ENCODE measurements at places on chromosomes 3 and 15.

- no peak for DNase-seq
Observed at GRCh38 chr3:39295184-39295775, 15.4 kb upstream of the CX3CR1 start.

DNA sequence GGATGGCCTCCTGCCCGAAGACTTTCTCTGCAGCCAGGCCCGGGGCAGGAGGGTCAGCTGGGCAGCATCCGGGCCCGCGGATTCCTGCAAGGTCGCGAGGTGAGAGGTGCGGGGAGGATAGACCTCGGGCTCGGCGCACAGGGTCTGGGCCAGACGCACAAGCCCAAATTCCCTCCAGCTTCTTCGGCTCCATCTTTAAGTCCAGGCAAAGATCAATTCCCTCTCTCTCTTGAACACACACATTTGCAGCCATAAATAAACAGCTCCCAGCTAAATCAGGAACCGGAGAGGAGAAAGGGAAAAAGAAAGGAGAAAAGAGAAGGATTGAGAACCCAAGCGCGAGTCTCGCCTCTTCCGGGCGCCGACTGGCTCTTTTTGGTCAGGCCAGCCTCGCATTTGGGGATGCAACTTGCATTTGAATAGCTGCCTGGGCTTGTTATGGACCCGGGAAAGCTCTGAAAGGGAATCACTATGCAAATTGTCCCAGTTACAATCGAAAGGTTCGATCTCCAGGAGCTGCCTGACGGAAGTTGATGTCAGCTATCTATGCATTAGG is 14.5 kb upstream of the ONECUT1 start:
- peak; percentile 15 for DNase-seq

DNA sequence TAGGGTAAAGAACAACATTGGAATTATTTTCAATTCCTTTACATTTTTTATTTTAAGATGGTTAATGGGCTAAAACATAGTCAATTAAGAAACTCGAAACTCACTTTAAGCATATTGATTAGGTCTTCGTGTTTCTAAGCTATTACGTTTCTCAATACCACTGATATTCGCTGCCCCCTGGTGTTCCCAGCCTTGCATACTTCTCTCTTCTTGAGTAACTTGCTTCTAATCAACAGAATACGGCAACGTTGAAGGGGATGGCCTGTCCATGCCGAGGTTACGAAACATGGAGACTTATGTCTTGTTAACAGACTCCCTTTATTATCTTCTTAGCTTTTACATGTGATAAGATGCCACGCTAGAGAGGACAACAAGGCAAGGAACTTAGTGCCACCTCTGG is 43.6 kb downstream of the ROBO1 start:
- DNase-seq: no peak

DNA sequence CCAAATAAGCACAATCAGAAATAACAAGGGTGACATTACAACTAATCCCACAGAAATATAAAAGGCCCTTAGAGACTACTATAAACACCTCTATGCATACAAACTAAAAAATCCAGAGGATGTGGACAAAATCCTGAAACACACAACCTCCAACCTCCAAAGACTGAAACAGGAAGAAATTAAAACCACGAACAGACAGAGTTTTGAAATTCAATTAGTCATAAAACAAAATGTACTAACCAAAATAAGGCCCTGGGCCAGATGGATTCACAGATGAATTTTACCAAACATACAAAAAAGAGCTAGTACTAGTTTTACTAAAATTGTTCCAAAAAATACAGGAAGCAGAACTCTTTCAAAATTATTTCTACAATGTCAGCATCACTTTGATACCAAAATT is 1043.6 kb downstream of the DIPK2A start:
- no peak for DNase-seq

DNA sequence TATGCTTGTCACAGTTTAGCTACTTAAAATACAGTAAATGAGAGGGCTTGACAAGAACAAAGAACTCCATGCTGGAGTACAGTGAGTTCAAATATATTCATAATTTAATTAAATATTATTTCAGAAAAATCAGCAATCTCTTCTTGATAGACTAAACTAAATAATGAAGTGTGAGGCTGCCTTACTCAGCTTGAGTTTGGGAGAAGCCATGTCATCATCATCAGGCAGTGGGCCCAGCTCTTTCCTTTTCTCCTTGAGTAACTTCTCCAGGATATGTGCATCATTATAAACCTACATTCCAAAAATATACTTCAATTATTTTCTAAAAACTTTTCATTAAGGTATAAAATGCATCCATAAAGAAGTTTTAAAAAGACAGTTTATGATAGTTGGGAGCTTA is 70.5 kb downstream of the PBRM1 start:
- DNase-seq: no peak

DNA sequence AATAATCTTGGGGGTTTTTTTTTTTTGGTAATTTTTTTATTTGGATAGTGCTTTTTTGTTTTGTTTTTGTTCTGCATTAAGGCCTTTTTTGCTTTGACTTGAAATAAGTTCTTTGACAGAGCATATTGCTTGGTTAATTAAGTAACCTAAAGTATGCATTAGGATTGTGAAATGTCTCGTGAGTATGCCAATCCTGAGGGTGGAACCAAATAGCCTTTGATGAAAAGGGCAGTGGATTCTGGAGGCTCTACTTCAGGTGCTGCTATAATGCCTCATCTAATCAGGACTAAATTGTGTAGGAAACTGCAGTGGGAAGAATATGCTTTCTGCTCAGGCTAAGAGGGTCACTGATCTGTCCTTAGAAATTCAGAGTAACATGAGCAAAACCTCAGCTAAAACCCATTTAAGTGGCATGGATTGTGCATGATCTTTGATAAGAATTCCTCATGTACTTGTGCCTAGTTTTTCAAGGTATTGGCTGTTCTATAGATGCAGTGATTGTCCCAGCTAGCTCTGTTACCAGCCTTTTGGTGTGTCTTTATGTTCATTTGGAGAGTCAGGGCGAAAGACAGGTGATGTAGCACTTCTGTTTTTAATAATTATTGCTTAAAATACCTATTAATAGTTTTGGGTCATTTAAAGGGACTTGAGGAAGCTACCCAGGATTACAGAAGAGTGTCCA is 15.4 kb downstream of the CDV3 start:
- DNase-seq: no peak

GRCh38 chr3:51245867-51246266 is 139.2 kb upstream of the MANF start:
- DNase-seq: no peak

Measured in NCI-H526 (cell line).